ENCODE measurements at places on chromosomes 1 and 21.

GRCh38 chr1:218829097-218829496 is 344.6 kb upstream of the LYPLAL1 start:
- no peak for DNase-seq

GRCh38 chr1:77370583-77371306 is 88.9 kb downstream of the AK5 start:
- DNase-seq = peak; percentile 30

DNA sequence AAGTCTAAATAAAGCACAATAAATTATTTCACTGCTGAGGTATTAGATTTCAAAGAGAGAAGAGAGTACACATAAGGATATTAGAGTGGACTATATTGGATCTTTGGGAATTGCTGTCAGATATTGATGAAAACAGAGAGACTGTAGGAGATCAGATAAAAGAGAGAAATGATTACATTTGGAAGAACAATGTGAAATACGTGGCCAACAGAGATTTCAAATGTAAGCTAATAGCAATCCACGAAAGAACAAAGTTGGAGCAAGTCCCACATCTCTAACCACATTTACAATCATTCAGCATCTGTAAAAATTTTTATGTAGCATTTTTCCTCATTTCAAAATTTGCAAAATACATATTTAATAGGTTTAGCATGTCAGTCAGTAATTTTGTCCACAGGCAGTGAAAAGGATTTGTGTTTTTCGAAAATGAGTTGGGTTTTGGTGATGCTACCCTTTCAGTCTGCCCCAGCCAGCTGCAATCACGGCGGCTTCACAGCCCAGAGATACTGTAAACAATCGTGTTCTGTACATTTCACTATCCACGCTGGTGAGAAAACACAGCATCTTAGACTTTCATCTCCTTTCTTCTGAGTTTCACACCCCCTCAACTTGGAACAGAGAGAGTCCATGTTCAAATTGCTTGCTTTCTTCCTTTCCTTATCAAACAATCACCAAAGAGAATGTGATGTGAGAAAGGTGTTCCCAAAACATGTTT is 209.1 kb upstream of the LYPLAL1 start:
- no peak for DNase-seq

DNA sequence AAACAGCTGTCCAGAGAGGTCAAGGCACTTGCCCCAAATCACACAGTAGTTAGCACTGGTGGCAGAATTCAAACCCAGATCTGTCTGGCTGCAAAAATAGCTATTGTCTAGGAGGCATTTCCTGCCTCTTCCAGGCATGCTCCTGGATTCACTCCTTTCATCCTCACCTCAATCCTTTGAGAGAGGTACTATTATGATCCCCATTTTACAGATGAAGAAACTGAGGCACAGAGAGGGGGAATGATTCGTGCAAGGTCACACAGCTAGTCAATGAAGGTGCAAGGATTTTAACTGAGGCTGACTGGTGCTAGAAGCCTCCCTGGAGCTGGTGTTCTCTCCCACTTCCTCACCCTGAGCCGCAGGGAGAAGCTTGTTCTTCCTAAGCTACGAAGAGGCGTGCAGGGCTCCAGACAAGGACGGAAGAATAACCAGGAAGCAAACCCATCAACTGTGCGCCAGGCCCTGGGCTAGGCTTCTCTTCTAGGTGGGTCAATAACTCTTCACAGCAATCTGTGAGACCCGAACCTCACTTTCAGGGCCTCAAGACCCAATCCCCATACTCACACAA is 631 bp upstream of the LAPTM5 start:
- no peak for DNase-seq

GRCh38 chr1:228527596-228527995 is 40.4 kb downstream of the RNF187 start:
- no peak for DNase-seq

DNA sequence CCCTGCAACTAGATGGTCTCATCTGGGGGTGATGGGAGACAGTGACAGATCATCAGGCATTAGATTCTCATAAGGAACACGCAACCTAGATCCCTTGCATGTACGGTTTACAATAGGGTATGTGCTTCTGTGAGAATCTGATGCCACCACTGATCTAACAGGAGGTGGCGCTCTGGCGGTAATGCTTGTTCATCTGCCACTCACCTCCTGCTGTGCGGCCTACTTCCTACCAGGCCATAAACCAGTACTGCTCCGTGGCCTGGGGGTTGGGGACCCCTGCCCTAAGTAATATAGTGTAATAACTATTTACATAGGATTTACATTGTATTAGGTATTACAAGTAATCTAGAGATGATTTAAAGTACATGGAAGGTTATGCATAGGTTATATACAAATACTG is 134.9 kb downstream of the CLEC20A start:
- DNase-seq = no peak

GRCh38 chr21:37074197-37074510 is 1.1 kb downstream of the TTC3 start:
- DNase-seq = no peak

DNA sequence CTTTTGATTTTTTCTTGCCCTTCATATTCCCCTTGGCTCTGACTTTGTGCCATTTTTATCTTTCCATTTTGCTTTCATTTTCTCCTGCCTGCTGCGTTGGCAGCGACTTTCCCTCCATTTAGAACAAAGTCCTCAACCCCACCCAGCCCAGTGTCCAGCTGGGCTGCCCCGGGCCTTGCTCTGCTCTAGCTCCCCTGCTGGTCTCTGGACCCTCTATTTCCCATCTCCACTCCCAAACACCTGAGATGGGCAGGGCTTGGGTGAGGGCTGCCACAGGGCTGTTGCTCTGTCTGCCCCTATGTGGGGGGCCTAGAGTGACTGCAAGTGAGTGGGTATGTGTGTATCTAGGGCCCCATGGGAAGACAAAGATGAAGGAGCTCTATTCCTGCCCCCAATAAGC is 7.3 kb upstream of the ADAM15 start:
- no peak for DNase-seq

GRCh38 chr1:157878059-157878458 is 36.5 kb upstream of the CD5L start:
- DNase-seq = peak; percentile 54

DNA sequence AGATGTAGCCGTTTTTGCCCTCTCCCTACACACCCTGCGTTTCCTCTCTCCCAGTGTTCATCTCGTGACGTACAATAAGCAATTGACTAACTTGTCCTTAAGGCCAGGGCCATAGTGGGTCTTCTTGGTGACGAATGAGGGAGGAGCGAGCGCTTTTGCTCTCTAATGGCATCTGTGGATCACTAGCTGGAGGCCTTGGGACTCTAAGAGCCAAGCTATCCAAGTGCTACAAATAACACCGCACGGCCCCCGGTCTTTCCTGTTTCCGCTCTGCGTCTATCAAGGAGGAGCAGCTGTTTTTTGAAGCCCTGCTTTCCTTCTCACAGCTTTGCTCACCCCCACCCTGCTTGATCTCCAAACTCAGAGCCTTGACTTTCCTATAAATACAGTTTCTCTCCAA is 25.2 kb downstream of the EVA1C start:
- no peak for DNase-seq

DNA sequence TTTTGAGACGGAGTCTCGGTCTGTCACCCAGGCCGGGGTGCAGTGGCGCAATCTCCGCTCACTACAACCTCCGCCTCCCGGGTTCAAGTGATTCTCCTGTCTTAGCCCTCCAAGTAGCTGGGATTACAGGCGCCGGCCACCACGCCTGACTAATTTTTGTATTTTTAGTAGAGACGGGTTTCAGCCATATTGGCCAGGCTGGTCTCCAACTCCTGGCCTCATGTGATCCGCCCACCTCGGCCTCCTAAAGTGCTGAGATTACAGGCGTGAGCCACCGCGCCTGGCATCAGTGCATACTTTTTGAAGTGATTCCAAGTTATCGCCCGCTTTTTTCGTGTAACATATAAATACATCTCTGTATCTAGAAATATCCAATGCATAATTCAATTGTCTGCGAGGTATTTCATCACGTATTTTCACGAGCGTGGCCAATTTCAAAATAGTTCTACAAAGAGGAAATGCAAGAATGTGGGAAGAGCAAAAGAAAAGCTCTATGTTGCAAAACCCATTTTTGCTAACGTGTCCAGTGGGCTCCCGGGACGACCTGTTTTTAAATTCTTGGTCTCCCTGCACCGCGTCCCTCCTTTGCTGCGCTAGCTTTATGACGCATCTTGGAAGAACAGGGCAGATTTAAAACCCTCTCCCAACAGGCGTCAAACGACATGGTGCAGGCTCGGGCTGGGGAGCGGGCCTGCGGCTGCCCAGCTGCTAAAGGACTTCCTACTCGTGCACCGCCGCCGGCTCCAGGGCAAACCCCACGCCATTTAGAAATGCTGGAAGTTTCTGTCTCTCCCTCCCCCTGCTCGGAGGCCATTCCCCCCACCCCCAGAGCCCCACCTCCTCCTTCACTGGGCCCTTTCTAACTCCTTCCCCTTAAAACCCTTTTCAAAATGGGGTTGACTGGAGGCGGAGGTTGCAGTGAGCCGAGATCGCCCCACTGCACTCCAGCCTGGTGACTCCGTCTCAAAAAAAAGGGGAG is 923 bp upstream of the IFNGR2 start:
- DNase-seq = no peak

DNA sequence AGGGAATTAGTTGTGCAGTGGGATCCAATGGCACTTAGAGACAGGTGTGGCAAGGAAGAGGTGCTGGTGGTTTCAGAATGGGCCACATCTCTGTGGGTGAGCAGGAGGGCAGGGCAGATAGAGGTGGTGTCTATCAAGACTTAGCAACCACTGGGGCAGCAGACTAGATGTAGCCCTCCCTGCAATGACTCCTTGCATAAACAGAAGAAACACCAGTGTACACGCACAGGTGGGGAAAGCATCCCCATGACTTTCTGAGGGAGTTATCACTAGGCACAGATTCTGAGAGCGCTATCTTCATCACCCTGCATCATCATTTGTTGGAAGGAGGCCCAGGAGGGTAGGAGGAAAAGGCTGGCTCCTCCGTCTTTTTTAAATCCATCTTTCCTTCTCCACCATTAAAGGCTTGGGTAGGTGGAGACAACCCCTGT is 58.4 kb downstream of the PLXNA2 start:
- DNase-seq = no peak

DNA sequence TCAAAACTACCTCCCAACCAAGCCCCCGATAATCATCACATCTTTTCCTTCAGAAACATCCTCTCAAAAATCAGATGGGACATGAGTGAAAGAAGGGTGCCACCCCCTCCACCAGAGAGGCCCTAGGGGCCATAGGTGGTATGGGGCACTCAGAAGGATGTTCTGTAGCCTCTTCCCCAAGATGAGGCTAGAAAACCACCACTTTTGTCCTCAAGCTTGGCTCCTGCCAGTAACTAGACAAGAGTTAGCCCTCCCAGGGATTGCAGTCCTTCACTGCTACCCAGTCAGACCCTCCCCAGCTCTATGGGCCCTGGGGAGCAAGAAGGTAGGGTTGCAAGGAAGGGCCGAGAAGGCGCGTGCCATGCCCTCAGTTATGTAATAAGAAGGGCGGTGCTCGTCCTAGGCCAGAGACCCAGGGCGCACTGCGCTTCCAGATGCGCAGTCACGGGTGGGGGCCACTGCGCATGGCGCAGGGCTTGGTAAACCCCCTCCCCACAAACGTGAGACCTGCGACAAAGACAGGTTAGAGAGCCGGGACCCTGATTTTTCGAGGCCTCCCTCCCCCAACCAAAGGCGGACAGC is 69.7 kb downstream of the CD46 start:
- DNase-seq = no peak

DNA sequence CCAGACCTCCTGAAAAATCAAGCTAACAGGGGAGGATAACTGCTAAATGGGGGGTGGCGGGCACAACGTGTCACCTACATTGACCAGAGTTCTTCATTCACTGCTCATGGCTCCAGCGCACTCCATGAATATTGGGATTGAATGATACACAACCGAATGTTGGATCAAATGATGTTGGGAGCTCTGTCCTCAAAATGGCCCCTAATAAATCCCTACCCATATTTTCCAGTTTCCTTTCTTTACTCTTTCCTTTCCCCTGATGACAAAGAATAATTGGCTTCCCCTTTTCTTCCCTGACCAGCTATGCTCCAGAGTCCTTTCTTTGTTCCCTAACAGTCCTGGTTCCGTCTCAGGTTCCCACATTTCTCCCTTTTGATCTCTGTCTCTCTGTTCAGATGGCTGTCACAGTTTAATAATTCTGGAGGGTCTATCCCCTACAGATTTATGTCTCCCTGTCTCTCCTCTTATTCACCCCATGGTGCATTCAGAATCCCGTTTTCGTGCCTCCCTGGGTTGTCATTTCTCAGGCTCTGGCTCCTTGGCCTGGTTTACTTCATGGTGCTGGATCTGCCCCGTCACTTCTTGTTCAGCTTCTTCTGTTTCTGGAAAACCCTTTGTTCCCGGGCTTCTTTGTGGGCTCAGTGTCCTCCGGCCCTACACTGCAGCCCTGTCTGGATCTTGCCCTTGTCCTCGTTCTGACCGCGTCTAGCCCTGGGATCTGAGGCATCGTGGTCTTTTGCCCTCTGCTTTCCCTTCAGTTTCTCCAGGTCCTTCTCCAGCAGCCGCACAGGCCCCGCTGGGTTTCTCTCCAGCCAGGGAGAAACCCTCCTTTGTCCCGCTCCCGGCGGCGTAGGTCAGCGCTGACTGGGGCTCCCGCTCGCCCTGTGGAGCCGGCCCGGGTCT is 78.3 kb downstream of the NDUFS5 start:
- no peak for DNase-seq

DNA sequence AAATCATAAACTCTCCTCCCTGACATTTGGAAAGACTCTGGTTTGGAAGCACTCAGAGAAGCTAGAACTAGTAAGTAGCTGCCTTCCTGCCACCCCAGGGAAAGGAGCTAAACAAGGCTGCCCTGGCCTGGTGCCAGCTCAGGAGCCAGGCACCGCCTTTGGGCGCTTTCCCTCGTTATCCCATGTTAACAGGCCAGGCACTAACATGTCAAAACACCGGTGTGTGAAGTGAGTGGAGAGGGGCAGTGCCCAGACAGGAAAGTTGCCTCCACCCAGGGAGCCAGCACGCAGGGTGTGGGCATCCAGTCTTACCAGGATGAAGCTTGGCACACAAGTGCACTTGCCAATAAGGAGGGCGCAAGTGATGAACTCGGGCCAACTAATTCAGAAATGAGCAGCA is 346.8 kb downstream of the RRAGC start:
- no peak for DNase-seq

DNA sequence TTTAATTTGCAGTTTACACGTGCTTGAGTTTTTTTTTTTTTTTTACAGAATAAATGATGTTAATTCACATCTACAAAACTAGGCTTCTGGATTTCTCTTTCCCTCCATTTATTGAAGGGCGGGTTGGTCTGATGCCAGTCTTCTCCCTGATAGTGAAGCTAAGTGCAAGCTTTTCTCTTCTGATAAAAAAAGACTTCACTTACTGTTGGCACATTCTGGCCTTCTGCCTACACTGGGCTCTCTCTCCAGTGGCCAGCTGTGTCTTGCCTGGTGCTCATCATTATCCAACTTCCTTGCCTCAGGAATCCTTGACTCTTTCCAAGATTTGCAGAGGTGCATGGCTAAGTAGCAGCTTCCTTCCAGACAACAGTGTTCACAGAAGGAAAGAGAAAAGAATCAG is 7.6 kb upstream of the RAP1A start:
- DNase-seq = no peak

DNA sequence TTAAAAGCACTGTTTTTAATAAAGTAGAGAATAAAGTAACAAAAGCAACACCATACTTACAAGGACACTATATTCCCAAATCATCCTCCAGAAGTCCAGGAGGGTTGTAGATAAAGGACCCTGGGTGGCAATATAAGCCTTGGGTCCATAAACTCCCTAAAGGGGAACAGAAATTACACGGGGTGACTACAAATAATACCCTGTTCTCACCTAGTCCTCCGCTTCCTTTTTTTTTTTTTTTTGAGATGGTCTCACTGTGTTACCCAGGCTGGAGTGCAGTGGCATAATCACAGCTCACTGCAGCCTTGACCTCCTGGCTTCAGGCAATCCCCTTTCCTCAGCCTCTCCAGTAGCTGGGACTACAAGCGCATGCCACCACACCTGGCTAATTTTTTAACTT is 13.1 kb downstream of the PTPN22 start:
- no peak for DNase-seq

GRCh38 chr1:223019256-223019655 is 123.8 kb downstream of the TLR5 start:
- DNase-seq = no peak

Measured in LoVo (cell line).